ENCODE measurements at places on chromosomes 12 and 14.

GRCh38 chr12:96811083-96811482, 96.0 kb upstream of the NEDD1 start:
- DNase-seq = peak; percentile 28

- DNase-seq = no peak
These were observed 78.4 kb upstream of the EEA1 start for GRCh38 chr12:93007544-93007943.

GRCh38 chr14:100391724-100392123, 68.6 kb downstream of the SLC25A47 start:
- DNase-seq = no peak

- DNase-seq = no peak
These were observed 24.2 kb downstream of the GLT8D2 start for GRCh38 chr12:104025771-104026170.

DNA sequence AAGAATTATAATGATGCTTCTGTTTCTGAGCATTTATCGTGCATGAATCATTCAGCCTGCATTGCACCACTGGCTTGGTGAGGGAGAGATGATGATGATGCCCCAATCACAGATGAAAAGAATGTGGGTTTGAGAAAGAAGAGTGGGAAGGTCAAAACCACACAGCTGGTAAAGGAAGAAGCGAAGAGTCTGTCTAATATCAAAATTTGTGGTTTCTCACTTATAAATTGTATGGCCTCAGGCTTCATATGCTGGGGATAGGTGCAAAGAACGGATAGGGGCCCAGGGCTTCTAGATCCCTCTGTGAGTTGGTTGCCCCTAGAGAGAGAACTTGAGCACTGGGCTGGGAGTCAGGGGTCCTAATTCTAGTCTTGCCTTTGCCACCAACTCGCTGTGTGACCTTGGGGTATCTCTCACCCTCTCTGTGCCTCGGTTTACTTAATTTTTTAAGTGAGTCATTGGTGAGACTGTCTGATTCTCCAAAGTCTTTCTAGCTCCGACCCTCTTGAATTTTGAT, 2.2 kb downstream of the OASL start:
- DNase-seq = no peak

- no peak for DNase-seq
These were observed 52.7 kb upstream of the PTCSC3 start for GRCh38 chr14:36229262-36229661.

DNA sequence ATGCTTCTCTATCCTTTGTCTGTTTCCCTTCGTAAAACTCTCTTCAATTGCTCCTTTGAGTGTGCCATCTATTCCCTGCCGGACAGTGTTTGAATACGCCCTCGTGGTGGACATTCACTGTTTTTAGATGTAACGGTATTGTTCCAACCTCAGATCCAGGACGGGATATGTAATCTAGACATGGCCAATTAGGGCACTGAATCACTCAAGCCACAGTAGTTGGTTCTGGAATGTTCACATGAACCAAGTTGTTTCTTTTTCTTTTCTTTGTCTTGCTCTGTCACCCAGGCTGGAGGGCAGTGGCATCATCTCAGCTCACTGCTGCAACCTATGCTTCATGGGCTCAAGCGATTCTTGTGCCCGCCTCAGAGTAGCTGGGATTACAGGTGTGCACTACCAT, 204.2 kb upstream of the PLXNC1 start:
- DNase-seq = no peak

- no peak for DNase-seq
These were observed 23.0 kb upstream of the PRKAB1 start for GRCh38 chr12:119644930-119645329.

- no peak for DNase-seq
These were observed 41.1 kb downstream of the CAMKK2 start for GRCh38 chr12:121255433-121255832.

GRCh38 chr12:49051777-49052438, 8.7 kb downstream of the KMT2D start:
- no peak for DNase-seq

- no peak for DNase-seq
These were observed 45.7 kb downstream of the DICER1 start for GRCh38 chr14:95111507-95112164.

DNA sequence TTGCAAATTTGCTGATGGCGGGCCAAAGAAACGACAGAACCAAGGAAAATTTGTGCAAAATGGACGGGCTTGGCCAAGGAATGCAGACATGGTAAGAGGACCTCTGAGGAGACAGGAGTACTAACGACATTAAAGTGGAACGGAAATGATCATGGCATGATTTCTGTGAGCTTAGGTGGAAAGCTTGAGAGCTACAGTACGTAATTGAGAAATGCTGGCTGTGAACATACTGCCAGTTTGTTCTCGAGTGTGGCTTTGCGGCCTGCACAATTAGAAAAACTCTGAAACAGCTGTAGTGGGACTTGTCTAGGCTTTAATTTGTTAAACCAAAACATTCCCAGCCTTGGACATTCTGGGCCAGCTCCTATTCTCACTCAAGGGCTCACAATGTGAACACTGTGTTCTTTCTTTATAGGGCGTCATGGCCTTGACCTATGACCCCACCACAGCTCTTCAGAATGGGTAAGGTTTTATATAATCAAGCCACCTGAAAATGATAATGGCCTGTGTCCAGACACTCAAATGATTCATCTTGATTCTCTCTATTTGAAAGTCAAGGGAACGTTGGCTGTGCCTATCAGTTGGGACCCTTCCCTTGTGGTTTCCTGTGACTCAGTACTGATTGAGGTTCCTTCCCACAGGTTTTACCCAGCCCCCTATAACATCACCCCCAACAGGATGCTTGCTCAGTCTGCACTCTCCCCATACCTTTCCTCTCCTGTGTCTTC, 48.5 kb downstream of the BAZ2A start:
- no peak for DNase-seq

- no peak for DNase-seq
These were observed at the start of gene C14orf180 for GRCh38 chr14:104579507-104579906. C14orf180 (plus strand) TSS chr14:104579764; CDS start chr14:104586431, 6,667 bp downstream.

GRCh38 chr12:18578191-18578590, 159.6 kb downstream of the PLCZ1 start:
- no peak for DNase-seq

GRCh38 chr14:36975834-36976233, 196.6 kb downstream of the SLC25A21 start:
- no peak for DNase-seq

DNA sequence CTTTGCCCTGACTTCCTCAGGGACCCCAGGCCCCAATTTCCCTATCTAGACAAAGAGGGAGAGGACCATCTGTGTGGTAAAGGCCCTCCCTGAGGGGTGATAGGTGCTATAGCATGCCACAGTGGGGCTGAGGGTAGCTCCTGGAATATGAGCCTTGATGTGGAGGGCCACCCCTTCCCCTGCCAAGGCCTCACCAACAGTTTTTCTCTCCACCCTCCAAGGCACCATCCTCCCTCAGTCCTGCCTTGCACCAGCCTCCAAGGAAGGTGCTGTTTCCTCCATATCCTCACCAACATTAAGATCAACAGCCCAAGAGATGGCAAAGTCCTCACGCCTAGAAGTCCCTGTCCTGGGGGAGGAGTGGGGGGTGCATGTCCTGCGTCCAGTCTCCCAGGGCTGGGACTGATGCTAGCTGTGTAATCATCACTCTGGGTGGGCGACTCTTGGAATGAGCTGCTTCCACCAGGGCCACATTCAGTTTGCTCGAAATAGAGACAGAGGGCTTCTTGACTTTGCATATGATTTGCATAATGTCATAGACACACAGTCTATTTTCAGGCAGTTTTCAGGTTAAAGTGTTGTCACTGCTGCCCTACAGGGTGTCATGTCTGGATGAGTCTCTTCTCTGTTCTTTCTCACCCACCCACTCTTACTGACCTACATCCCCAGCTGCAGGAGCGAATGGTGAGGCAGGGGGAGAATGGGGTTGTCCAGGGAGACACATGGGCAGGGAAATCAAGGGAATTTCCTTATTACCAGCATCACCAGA, 17.4 kb downstream of the ACVRL1 start:
- no peak for DNase-seq

- no peak for DNase-seq
These were observed 664 bp downstream of the LRFN5 start for GRCh38 chr14:41607304-41607775.

DNA sequence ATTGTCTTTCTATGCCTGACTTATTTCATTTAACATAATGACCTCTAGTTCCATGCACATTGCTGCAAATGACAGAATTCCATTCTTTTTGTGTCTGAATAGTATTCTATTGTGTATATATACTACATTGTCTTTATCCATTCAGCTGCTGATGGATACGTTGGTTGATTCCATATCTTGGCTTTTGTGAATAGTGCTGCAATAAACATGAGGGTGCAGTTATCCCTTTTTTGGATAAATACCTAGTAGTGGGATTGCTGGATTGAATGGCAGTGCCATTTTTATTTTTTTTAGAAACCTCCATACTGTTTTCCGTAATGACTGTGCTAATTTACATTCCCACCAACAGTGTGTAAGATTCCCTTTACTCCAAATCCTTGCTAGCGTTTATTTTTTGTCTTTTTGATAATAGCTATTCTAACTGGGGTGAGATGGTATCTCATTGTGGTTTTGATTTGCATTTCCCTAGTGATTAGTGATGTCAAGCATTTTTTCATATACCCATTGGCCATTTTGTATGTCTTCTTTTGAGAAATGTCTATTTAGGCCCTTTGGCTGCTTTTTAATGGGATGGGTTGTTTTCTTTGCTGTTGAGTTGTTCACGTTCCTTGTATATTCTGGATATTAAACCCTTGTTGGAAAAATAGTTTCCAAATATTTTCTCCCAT, 2.3 kb downstream of the OAS2 start:
- no peak for DNase-seq

DNA sequence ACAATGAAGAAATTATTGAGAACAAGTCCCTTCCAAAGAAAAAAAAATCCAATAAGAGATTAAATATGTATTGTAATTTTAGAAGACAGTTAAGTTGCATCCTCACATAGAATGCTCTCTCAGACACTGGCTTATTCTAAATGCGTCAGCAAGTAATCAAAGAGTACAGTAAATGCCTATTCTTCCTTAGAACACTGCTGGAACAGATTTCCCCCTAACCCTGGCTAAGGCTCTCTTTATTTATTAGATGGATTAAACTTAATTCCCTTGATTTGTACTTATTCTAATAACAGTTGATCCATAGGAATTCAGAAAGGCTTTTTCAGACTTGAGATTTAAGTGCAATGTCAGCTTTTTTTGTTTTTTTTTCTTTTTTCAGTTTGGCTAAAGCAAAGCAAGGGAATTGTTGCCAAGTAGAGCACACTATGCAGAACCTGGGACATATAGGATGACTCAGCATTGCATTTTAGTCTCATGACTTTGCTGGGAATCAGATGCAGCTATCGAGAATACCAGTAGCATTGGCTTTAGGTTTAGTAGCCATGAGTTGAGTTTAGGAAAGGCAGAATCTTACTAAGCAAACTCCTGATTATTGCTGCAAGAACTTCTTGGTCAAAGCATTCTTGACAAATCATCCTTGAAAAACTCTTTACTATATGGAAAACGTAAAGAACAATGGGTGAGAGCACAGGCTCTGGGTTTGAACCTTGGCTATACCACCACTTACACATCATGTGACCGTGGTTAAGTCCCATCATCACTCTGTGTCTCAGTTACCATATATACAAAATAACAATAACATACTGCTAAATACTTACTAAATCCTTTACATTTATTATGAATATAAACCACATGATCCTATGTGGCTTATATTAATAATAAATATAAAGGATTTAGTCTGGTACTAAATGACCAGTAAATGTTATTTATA, 26.7 kb downstream of the MED21 start:
- no peak for DNase-seq

DNA sequence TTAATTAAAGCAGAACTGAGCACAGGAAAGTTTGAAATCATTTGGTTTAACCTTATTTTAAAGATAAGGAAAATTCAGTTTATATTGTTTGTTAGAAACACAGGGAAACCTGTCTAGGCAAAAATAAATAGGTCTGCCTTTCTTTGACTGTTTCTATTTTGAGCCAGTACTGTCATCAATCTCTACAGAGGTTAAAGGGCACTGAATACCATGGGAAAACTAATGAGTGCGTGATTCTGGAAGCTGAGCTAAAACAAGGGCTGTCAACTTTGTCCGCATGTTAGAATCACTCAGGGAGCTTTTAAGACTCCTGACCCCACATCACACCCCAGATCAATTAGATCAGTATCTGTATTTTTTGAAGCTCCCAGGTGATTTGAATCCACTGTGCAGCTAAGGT, 38.8 kb downstream of the NOPCHAP1 start:
- no peak for DNase-seq

DNA sequence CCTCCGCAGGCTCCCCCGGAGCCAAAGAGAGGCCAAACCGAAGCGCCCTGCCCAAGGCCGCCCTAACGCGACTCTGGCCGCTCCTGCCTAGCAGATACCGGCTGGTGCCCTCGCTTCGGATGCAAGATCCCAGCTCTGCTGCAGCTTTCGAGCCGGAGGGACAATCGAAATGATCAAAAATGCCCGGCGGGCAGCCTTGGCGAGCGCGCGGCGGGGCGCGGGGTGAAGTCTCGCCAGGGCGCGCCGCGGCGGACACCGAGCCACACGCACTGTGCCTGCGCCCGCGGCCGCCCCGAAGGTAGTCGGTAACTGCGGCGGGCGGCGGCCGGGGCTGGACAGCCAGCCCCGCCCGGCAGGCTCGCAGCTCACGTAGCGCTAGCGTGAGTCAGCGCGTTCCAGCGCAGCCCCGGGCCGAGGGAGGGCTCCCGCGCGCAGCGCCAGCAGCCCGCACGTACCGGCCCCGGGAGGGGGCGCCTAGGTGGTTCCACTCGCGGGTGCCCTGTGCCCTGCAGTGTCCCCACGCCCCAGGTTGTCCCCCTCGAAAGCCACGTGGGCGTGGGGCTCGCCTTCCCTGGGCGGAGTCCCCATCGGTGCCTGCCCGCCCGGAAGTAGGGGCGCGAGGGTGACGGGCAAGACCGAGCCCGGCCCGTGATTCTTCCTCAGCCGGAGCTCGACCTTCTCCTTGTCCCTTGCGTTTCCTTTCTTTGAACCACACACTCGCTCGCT, 109.2 kb upstream of the EGLN3 start:
- DNase-seq = peak; percentile 73

DNA sequence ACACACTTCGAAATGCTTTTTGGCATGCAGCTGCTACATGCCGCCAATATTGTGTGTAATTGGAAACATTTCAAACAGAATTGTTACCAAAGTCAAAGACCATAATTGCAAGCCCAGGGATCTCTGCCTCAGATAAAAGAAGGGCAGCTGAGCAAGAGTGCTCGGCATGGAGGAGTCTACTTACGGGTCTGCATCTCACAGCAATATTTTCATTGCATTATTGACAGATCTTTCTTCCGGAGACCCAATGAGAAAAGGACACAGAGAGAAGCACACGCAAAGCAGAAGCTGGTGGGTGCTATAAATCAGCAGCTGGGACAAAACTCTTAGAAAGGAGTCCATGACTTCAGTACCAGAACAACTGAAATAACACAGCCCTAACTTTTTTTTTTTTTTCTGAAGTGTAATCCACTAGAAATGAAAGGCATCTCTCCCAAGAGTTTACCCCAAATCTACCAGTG, 4.9 kb downstream of the PRICKLE1 start:
- DNase-seq = no peak

- peak; percentile 47 for DNase-seq
These were observed 113.9 kb upstream of the DYRK2 start for GRCh38 chr12:67534681-67535080.

- DNase-seq = peak; percentile 43
These were observed 7.3 kb upstream of the RCOR1 start for GRCh38 chr14:102584871-102585869.

Data from A549 (cell line).